CD4-positive, alpha-beta T cell treated with Interleukin-17A for 4 hours (primary cell): ENCODE measurements at places on chromosomes 1 and 21.

- DNase-seq = no peak
Observed at GRCh38 chr1:42877380-42877779, 31.0 kb downstream of the ZNF691 start.

- no peak for DNase-seq
Observed at GRCh38 chr1:203390298-203390697, 39.4 kb upstream of the FMOD start.

DNA sequence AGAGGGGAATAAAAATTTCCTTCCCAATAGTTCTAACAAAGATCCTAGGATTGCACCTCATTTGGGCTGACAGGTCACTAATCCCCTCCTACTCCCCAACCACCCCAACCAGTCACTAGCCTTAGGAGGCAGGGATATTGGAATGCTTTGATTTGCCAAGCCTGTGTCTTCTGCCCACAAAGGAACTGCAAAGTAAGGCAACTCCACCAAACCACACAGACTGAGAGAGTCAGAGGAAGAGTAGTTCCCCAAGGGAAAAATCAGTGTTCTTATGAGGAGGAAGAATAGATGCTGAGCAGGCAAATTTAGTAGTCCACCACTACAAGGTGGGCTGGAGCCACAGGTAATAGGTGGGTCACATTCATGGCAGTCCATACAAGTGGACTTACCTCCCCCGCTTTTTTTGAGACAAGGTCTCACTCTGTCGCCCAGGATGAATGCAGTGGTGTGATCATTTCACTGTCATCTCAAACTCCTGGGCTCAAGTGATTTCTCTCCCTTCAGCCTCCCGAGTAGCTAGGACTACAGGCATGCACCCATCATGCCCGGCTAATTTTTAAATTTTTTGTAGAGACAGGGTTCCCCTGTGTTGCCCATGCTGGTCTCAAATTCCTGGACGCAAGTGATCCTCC, 3.7 kb upstream of the TMEM39B start:
- DNase-seq = no peak

DNA sequence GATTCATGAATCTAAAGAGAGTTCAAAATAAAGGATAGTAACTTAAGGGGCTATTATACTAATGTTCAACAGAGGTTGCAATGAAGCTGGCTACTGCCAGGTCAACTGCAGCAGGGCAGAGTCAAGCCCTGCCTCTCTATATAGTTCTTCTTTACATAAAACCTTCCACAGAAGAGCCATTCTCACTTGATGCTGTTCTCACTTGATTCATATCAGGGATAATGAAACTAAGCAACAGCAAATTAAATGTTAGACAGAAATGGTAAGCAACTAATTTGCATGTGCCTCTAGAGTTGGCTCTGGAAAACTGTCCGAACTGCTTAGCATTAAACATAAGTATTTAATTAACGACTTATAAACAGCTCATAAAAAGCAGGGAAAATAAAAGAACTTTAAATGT, 17.4 kb downstream of the CCSAP start:
- DNase-seq = no peak

DNA sequence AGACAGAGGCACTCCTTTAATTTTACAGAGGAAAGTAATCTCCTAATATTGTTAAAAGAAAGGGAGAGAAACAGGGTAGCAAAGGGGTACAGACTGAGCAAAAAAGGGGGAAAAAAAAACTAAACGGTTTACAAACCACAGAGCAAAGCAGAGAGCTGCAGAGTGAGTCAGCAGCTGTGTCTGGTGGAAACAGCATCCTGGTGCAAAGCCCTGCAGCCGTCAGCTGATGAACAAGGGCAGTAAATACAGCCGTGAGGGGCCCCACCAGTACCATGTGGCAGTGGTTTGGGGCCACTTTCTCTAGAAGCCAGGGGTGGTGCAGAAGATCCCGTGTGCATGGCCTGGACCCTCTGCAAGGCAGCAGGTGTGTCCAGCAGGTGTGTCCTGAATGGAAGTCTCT, 111.3 kb downstream of the ERG start:
- no peak for DNase-seq

- DNase-seq = no peak
Observed at GRCh38 chr1:161872506-161872905, 106.4 kb downstream of the ATF6 start.

- peak; percentile 4 for DNase-seq
Observed at GRCh38 chr1:193241132-193241827, 54.9 kb upstream of the B3GALT2 start.

DNA sequence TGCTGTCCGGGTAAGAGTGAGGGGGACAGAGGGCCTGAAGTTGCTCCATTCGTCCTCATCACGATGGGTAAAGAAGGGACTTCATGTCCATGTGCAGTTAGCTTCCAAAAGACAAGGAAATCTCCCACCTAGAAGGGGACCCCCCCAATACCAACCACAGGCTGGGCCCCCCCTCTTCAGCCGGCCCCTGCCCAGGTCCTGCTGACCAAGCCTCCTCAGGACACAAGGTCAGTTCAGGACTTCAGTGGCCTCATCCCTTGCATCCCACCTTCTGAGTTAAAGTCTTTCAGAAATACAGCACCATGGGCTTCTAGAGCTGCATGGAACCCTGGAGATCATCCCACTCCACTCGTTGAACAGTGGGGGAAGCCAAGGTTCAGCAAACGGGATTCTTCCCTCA, 115.4 kb upstream of the ERG start:
- no peak for DNase-seq

- DNase-seq = no peak
Observed at GRCh38 chr1:107934578-107934977, 30.4 kb downstream of the VAV3 start.

DNA sequence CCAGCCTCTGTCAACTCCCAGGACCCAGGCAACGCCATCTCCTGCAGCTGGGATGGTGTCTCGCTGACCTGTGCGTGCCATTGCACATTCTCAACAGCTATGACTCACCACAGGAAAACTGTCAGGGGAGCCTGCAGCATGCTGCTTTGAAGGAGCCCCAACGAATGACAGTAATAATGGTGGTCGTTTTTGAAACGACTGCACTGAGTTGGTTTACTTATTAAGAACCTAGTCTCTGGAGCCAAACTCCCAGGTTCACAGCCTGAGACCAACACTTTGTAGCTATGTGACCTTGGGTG, 21.6 kb downstream of the TCEA3 start:
- DNase-seq = no peak

GRCh38 chr21:29433366-29434059, 134.8 kb downstream of the BACH1 start:
- DNase-seq = no peak

DNA sequence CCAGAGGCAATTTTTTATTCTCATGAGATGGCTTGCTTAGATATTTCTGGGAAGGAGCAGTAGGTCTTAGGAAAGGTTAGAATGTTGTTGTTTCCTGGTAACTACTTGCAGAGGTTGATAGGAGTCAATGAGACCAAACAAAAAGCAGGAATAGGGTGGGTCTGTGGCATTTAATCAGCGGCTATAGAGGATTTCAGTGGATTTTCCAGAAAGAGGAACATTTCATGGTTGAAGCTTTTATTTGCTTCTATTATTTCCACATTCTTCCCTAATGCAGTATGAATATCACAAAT, 111.3 kb upstream of the PALMD start:
- no peak for DNase-seq

GRCh38 chr1:29466258-29466657, 229.9 kb downstream of the PTPRU start:
- no peak for DNase-seq

DNA sequence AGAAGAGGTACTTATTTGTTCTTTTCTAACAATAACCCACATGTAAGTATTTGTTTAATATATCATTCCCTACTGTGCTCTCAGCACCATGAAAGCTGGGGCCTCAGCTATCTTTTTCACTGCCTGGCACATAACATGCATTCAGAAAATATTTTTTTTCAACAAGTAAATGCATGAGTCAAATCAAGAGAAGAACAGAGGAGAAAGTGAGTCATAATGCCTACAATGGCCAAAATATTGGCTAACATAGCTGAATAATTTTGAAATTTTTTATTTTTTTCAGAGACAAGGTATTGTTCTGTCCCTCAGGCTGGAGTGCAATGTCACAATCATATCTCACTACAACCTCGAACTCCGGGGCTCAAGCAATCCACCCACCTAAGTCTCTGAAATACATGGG, 252.2 kb upstream of the ADAMTS5 start:
- DNase-seq = no peak

DNA sequence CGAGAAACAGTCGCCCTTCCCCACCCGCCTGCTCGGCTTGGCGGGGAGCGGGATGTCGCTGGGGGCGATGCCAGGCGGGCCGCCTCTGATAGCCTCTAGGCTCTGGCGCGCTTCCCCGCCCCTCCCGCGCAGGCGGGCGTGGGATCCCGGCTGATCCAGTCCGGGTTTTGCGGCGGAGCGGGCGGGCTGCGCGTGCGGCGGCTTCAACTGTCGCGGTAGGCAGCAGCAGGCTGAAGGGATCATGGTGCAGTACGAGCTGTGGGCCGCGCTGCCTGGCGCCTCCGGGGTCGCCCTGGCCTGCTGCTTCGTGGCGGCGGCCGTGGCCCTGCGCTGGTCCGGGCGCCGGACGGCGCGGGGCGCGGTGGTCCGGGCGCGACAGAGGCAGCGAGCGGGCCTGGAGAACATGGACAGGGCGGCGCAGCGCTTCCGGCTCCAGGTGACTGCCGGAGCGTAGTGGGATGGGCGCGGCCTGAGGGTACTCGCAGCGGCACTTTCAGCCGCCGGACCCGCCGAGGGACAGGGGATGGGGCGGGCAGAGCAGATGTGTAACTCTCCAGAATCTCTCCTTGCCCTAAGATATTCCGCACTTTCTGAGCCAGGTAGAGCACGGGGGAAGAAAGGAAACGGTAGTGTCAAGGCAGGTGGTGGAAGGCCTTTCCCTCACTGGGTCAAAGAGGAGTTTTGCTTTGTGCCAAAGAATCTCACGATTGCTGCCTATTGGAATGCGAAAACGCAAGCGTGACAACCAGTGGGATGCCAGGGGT, at the start of gene FAAH:
TSS of gene FAAH (plus strand) at position 210 of the 764 bp plus-strand sequence. CDS start at position 242, 32 bp downstream.
- DNase-seq = peak; percentile 55

DNA sequence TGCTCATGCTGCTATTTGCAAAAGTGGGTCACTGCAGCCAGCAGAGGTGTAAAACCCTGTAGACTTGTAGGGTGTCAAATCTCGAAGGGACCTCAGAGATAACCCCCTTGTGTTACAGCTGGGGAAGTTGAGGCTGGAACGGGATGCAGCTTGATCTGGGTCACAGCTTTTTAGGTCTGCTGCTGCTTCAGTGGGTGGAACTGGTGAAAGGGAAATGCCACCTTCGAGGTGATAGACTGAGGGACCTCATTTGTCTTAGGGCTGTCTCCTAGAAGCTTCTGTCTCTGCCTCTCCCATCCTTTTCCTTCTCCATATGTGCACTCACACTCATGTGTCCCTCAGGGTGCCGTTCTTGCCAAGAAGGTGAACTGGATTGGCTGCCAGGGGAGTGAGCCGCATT, 35.4 kb downstream of the QSOX1 start:
- DNase-seq = no peak
